ENCODE measurements at places on chromosomes 7 and 10.
A peak's percentile ranks its signal among the peaks of the same experiment; 100 is the strongest.

DNA sequence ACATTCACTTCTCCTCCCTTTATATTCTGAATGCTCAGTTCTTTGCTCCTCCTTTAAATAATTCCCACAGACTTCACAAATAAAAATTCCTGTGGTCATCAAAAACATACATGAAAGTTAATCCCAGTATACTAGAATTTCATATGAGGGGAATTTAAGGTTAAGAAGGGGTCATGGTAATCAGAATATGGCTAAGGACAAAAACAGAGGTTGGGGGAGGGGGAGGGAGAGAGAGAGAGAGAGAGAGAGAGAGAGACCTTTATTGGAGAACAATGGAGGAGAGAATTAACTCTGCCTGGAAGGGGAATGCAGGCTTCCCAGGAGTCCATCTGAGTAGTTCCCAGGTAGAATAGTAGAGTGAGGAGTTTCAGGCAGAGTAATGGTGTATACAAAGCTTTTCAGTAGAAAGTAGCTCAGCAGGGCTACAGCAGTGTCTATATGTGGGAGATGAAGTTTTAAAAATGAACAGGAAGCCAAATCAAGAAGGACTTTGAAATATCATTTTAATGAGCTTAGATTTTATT is 5.2 kb upstream of the CUBN start:
- no peak for DNase-seq

DNA sequence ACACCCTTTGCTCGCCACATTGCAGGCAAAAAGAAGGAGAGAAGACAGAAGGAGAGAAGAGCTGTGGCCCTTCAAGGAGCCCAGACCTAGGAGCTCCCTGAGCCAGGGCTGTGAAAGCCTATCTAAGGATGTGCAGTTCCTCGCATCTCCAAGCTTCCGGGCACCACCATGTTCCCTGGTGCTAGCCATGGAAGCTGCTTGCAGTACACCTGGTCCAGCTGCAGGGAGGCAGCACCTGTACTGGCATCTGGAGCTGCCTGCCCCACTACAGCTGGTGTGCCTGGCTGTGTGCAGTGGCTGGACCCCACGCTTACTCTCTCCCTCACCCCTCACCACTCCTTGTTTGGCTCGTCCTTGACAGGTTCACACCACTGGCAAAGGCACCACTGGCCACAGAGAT is 1111.8 kb upstream of the POT1 start:
- no peak for DNase-seq

DNA sequence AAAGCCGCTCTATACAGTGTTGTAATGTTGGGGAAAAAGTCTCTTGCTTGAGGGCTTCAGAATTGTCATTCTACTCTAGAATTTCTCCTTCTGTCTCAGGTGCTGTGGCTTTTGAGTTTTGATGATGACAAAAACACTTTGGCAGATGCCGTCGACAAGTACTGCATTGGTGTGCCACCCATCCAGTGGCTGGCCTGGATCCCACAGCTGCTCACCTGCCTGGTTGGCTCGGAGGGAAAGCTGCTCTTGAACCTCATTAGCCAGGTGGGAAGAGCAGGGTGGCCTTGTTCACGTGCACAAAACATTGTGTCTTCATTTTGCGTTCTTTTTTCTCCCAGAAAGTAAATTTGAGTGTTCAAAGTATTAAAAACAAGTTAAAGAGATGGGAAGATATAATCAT is 112.0 kb downstream of the TRRAP start:
- no peak for DNase-seq

- DNase-seq, result no peak
Observed at GRCh38 chr7:33788531-33788930, 116.8 kb upstream of the BMPER start.

DNA sequence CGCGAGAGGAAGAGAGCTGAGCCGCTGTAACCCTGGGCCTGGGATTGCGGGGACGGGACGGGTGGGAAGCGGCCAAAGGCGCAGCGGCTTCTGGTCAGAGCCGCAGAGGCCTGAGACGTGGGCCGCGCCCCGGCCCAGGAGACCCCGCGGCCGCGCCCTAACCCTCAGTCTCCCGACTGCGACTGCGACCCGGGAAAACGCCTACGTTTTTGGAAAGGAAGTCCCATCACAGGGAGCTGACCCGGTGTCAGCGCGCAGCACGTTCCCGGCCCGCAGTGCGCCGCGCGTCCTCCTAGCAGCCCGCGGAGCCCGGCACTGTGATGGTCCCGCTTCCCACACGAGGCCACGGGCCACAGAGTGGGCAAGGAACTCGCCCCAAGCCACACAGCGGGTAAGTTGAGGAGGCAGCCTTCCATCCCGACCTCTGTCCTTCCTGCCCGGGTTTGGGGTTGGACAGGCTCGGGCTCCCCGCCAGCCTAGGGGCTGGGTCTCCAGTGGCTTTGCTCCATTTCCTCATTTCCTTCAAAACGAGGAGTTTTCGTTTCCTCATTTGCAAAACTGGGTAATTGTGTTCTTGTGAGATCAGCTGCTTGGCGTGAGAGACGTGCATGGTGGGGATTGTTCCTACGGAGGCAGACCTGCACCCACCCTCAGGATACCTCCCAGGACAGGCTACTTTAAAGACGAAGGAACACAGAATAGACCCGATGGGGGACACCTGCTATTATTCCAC is 1.2 kb downstream of the GPNMB start:
- DNase-seq, result no peak

- no peak for DNase-seq
Observed at GRCh38 chr7:80264769-80265495, 130.3 kb downstream of the GNAI1 start.

DNA sequence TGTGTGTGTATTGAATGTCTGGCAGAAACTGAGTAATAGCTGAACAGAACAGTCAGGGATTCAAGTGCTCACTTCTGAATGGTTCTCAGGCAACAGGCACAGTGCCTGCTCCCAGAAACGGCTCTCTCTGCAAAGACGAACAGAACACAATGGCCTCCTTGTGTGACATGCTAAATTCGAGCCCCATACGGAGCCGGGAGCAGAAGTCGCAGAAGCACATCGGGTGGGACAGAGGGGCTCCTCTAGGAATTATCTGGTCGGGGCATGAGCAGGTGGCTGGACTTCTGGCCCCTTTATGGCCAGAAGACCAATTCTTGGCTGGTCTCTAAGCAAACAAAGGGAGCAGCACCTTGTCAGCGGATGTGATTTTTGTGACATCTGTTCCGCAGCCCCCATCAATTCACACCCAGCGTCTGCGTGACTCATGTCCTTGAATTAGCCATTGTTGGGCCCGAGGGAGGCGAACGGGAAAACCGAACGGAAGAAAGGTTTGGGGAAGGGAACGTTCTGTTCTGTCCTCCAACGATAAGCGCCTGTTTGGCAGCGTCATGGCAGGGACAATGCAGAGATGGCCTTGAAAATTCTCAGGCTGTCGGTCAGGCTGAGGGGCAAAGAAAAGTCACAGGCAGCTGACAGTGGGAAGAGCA is 47.3 kb upstream of the NPTX2 start:
- no peak for DNase-seq

DNA sequence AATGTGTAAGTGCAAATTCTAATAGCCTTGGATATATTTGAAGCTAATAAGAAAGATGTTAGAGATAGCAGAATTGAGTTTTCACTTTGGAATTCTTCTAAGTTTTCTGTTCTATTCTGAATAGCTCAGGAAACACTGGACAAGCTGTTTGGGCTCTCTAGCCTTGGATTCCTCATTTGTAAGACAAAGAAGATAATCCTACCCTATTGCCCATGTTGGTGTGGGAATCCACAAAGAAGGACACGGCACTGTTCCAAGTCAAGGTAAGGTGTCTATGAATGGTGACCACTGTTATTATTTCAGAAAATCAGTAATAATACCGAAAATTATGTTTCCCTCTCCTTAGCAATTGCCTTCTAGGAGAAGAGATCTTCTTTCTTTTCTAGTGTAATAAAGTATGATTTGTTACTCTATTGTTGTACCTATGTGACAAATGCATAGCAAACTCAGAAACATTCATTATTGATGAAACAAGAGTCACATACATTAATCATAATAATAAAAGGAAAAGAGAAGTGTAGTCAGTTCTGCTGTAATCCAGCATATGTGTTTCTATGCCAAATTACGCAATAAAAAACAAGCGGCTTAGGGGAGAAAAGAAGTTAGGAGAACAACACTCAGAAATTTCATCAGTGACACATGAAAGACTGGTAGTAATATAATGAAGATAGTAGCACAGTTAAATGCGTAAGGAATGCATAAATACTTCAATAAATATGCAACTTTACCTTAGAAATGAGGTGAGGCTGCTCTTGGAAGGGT is 1012.3 kb upstream of the PHF14 start:
- no peak for DNase-seq

GRCh38 chr7:75617634-75618234 is 121.0 kb downstream of the HIP1 start:
- DNase-seq, result no peak

DNA sequence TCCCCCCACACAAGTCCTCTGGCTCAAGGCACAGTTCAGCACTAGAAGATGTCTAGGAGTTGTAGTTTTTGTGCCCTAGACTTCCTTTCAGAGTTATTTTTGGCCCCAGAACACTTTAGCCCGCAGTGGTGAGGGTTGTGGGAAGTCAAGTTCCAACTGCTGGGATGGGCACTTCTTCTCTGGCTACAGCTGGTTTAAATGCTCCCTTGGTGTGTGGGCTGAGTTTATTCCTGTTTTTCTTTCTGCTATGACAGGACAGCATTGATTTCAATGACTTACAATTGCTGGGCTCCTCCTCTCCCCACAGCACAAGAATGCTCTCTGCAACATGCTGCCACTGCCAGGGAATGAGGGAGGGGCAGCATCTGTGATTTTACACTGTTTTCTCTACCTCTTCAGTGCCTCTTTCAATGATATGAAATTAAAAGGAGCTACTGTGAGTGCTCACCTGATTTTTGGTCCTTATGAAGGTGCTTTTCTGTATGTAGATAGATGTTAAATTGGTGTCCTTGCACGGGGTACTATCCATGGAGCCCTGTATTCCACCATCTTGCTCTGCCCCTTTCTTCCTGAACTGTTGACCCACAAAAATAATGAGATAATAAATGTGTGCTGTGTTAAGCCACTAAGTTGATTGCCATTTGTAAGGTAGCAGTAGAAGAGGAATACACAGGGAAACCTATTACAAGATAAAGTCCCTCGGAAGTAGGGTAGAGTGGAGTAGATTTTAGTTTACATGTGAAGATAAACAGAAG is 56.3 kb downstream of the SLC13A1 start:
- no peak for DNase-seq

GRCh38 chr7:35681231-35682029 is 13.5 kb downstream of the HERPUD2 start:
- no peak for DNase-seq

GRCh38 chr10:3290550-3290949 is 118.0 kb upstream of the PITRM1 start:
- no peak for DNase-seq

DNA sequence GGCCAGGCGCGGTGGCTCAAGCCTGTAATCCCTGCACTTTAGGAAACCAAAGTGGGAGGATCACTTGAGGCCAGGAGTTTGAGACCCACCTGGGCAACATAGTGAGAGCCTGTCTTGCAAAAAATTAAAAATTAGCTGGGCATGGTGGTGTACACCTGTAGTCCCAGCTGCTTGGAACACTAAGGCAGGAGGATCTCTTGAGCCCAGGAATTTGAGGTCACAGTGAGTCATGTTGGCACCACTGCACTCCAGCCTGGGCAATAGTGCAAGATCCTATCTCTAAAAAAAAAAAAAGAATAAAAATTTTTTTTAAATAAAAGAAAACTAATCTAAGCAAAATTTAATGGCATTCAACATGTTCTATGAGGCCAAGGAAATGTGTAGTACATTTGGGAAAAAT is 44.9 kb upstream of the UBN2 start:
- DNase-seq, result no peak

GRCh38 chr10:95246582-95247051 is 44.2 kb downstream of the PDLIM1 start:
- DNase-seq, result peak; percentile 62

- no peak for DNase-seq
Observed at GRCh38 chr10:132436861-132437410, 39.9 kb downstream of the PWWP2B start.

GRCh38 chr7:114956702-114957101 is 34.8 kb downstream of the MDFIC start:
- no peak for DNase-seq

DNA sequence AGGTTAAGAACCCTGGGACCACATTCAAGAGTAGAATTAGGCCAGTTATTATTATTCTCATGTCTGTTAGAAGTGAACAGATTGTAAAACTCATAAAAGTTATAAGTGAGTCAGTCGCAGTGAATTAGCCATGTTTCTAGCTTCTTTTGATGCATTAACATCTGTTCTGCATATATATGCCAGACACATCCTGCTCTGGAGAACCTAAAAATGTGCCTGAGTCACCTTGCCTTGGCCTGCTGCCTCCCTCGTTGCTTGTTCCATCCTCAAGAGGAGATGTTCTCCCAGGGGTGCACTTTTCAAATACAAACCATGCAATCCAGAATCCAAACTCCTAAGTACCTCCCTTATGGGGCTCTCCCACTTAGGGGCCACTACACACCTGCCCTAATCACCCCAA is 14.8 kb downstream of the TSPAN12 start:
- no peak for DNase-seq

- DNase-seq, result no peak
Observed at GRCh38 chr7:106611911-106612310, 49.0 kb downstream of the CCDC71L start.

- no peak for DNase-seq
Observed at GRCh38 chr10:49335364-49335972, 36.5 kb downstream of the C10orf71 start.

- DNase-seq, result no peak
Observed at GRCh38 chr7:32142649-32143048, 72.4 kb upstream of the PDE1C start.

DNA sequence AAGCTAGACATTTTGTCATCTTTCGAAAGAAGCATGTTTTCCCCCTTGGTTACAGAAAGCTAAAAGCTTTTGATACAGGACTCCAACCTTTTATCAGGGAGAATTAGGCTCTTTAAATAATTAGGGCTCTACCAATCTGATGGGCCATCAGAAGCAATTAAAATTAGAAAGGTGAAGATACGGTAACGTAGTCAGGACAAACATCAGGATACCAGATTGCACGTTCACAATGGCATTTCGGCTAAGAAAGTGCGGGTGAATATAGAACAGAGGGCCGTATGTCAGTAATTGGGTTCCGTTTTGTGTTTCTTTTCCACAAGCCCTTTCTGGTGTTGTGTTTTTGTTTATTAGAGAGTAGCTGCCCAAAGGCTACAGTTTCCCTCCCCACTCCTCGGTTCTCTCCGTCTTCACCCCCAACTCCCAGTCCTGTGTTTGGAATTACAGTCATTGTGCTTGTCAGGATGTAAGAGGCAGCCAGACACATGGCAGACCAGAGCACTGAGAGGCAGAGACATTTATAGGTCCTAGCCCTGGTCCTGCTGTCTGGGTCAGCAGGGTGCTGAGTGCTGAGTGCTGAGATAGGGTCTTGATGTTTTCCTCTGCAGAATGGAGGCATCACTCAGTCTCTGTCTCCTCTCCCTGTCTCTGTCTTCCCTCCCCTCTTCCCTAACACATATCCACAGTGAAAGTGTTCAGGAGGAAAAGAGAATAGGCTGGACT is 5.5 kb downstream of the PFKP start:
- DNase-seq, result no peak

Measured in HTR-8/SVneo (cell line).